Activated CD8-positive, alpha-beta T cell treated with anti-CD3 and anti-CD28 coated beads for 36 hours (primary cell): ENCODE measurements at places on chromosomes 2 and 18.

DNA sequence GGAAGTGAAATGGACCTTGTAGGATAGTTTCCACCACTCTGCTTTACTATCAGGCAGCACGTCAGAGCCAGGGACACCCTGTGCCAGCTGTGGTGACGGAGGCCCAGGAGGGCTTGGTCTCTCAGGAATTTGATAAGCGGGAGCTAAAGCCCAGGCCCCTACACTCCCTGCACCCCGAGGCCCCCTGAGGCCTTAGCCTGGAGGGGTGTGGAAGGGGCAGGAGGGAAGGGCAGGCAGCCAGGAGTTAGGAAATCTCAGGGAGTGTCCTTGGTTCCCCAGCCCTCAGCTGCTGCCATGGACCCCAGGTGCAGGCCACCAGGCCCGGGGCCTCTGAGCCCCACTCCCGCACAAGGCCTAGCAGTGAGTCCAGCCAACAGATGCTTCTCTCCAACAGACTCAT, 38.2 kb downstream of the PDIA6 start:
- DNase-seq: no peak

GRCh38 chr2:106161938-106162820, 31.9 kb downstream of the UXS1 start:
- DNase-seq: no peak

- no peak for DNase-seq
These were observed 7.8 kb downstream of the CCDC74A start for GRCh38 chr2:131535526-131535925.

DNA sequence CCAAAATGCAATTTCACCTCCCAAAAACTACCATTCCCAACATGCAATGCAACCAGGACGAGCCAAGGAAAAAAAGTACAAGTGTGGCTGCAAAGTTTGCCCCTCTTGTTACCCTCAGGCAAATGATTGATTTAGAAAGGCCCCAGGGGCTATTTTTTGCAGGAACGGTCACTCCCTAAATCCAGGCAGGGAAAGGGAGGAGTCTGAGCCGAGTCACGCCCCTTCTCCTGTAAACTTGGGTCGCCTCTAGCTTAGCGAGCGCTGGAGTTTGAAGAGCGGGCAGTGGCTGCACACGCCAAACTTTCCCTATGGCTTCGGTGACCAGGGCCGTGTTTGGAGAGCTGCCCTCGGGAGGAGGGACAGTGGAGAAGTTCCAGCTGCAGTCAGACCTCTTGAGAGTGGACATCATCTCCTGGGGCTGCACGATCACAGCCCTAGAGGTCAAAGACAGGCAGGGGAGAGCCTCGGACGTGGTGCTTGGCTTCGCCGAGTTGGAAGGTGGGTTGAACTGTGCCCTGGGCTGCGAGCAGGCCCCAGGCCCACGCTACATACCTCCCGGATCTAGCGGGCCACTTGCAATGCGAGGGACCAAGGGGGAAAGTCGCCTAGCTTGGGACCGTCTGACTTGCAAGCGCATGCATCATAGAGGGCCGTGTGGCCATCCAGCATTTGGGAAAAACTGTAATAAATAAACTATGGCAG, at the start of gene GALM:
TSS of gene GALM (plus strand) at position 261 of the 702 bp plus-strand sequence. CDS start at position 309, 48 bp downstream.
- DNase-seq: peak; percentile 74

DNA sequence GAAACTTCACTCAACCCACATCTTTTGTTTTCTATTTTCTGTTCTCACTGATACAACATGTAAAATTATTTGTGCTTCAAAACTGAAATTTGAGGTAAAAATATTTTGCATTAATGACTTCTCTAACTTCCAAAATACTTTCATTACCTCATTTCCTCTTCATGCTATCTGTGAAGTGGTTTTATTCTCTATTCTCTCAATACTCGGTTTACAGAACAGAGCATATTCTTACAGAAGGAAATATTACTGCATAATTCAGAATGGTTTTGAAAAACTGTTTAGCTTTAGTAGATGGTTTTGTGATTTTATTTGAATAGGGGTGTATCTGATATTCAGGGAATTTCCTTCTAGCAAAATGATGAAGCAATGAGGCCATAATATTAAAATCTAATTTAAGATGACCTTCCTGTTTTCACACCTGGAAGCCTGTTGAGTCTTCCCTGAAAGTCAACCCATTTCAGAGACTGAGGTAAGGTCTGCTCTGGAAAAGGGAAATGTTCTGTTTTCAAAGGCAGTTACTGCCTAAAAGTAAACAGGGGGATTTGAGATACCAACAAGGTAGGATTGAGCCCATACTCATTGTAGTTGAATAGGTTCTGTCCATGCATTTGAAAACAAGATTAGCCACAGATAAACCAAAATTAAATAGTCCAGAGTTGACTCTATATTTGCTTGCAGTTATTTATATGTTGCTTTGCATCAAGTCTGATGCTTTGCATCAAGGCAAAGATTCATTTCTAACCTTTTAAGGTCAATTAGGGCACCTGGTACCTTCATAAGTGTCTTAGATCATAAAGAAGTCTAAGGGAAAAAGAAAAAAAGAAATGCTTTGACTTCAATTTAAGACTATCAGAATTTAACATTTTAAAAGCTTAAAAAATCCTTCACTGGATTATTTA, 50.8 kb upstream of the PEX13 start:
- no peak for DNase-seq

GRCh38 chr18:13653746-13654433, 72.5 kb downstream of the FAM210A start:
- no peak for DNase-seq

DNA sequence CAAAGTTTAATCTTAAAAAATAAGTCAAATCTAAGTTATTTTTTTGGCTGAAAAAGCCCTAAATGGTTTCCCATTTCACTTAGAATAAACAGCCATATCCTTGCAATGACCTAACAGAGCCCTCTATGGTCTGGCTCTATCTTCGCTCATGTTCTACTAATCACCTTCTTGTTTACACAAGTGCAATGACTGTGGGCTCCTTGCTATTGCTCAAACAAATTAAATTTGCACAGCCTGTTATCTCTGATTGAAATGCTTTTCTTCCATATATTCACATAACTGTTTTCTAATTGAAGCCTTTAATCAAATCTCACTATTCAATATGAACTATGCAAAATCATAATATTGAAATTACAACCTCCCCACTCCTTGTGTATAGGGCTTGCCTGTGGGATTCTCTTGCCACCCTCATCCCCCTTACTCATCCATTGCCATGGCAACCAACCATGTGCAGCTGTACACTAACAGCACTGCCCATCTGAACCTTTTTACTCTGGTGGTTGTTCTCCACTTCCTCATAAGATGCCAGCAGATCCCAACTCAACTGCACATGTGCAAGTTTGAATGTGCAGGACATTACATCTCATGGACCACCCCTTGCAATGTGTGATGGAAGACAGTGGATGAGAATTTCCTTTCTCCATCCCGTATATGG, 1083.2 kb downstream of the SOCS6 start:
- no peak for DNase-seq

GRCh38 chr2:165176780-165177179, 27.1 kb downstream of the SCN3A start:
- DNase-seq: no peak

DNA sequence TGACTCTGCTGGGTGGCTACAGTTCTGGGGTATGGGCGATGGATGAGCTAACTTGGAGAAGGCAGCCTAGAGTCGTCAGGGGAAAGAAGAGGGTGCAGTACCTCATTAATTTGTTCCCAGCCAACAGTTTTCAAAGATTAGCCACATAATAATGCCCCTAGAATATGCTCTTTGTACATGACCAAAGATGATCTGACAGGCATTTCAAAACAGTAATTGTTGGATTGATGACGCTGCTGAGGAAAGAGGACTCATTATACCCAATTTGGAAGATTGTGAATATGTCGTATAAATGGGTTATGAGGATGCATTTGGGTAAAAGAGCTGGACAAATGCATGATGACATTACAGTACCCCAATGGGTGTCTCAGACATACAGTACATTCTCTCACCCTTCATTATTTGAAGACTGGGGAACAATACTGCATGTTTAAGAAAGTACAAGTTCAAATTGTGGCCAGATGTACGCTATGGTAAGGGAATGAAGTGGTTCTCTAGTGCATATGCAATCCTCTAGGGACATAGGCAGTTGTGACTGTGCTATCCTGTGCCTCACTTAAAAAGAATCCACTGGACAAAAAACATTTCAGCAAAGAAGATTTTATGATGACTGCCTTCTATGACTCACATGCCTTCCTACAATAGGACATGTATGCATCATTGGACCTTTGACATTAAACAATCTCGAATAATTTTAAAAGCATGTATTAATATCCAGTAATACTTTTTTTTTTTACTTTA, 233.2 kb downstream of the CNTNAP5 start:
- DNase-seq: no peak

- no peak for DNase-seq
These were observed 270.5 kb downstream of the ACTR3 start for GRCh38 chr2:114160263-114160981.

- DNase-seq: no peak
These were observed 138.7 kb downstream of the CDH20 start for GRCh38 chr18:61471942-61472341.

DNA sequence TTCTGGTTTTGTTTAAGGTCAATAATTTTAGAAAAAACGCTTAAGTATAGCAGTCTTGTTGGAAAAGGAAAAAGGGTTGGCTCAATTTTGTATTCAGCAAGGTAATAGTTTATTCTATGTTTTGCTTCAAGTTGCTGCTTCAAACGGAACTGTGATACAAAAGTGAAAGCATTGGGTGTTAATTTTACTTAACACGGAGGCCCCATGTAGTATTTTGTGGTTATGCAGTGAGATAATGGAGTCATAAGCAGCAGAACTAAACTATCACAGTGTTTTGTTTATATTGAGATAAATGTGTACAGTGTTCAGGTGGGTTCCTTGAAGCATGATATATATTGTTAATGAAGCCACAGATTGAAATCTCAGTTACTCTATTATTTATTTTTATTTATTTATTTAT, 67.0 kb upstream of the LYPD6B start:
- no peak for DNase-seq

GRCh38 chr2:71603311-71603811, 150.0 kb downstream of the DYSF start:
- DNase-seq: peak; percentile 25

- no peak for DNase-seq
These were observed 156.4 kb downstream of the IKZF2 start for GRCh38 chr2:212994976-212995375.

GRCh38 chr2:102418421-102418961, 4.5 kb upstream of the IL18RAP start:
- DNase-seq: no peak

- DNase-seq: no peak
These were observed 14.9 kb downstream of the VAPA start for GRCh38 chr18:9928646-9929259.

- peak; percentile 90 for DNase-seq
These were observed 206.2 kb downstream of the ARL4C start for GRCh38 chr2:234290671-234291070.

GRCh38 chr2:233354971-233355574, 779 bp downstream of the DGKD start:
- peak; percentile 29 for DNase-seq

DNA sequence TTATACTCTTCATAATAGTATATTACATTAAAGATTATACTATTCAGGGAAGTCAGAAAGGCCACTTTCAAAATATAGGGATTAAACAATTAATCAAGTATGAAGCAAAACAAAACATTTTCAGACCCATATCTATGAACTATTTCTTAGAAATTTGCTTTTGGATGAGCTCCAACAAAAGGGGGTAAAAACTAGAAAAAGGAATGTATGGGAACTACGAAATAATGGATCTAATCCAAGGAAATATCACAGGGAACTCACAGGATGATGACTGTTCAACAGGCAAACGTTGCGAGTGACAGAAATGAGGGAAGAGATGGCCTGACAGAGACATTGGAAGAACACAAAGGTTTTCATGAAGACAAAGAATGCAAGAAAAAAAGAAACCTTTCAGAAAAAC, 27.9 kb downstream of the G6PC2 start:
- DNase-seq: no peak

DNA sequence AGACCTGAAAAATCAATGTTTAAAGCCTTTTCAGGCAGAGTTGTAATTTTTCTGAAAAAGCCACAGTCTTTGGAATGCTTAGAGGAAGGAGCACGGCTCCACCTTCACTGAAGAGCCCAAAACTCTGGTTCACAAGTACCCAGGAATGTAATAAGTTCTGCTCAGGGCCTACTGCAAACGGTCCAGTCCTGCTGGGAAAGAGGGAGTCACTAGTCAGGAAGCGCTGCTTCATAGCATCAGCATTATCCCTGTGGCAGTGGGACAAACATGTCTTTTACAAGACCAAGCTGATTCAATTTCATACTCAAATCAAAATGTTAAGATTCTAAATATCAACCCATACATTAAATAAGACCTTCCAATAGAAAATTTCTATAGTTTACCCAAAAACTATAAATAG, 152.9 kb upstream of the PGAP1 start:
- DNase-seq: no peak

GRCh38 chr18:48974304-48975119, 23.7 kb upstream of the SMAD7 start:
- no peak for DNase-seq

DNA sequence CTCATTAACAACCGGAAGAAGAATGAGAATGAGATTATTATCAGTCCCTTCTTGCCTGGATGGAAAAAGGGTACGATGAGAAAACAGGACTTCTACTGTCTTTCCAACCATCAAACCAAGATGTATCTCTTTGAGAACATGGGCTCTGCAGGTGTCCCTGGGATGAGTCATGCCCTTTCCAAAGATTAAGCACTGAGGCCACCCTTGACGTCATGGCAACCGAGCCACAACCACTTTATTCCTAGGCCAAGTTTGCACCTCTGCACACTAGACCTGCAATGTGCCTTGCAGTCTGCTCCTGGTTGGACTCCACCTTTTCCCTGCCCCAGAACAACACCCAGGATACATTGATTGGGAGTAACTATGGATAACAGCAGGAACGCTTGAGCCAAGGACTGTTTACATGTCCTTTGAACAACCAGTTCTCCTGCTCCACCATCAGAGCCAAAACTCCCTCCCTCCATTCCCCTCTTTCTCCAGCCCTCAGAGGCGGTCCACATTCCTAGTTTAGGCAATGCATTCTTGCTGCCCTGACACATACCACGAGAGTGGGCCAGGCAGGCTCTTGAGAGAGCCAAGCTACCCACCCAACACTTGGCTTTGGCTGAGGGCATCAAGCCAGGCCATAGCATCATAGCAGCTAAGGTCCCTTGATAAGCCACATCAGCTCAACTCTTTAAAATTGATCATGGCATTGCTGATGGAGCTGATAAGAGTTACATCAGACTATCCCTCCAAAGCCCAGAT, 310.7 kb downstream of the TNS1 start:
- DNase-seq: no peak

DNA sequence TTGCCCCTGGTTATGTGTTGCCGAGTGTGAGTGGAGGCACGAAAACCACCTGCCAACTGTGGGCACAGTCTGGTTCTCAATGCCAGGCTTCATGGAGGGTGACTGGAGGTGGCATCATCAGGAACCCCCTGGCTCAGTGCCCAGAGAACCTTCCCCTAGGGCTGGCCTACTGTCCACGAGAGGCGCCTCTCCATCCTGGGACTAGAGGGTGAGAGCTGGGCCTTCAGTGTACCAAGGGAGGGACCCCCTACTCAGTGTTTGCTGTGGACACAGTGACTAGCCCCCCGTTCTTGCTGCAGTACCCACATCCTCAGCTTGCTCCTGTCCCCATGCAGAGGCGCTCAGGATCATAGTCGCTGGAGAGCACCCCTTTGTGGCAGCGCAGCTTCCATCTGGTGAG, 202.6 kb downstream of the HDAC4 start:
- DNase-seq: no peak
